ENCODE measurements at places on chromosomes 2 and 18.

- DNase-seq, result no peak
Observed at GRCh38 chr2:120498576-120499394, 152.8 kb downstream of the INHBB start.

DNA sequence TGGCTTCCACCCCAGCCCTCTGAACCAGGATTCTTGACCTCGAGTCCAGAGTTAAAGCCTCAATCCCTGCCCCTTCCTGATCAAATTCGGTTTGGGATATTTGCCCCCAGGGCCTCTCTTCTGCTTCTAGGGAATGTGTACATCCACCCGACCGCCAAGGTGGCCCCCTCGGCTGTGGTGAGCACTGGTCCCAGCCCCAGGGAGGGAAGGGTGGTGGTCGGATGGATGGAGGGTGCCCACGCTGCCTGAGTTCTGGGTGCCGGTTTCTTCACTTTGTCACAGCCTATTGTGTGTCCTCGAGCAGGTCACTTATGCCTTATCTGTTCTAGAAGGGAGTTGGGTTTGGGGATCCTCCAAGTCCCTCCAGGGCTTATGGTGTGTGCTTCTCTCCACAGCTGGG lies 6.9 kb downstream of the GMPPA start:
- DNase-seq, result no peak

- DNase-seq, result no peak
Observed at GRCh38 chr2:24579053-24579803, 88.2 kb downstream of the NCOA1 start.

DNA sequence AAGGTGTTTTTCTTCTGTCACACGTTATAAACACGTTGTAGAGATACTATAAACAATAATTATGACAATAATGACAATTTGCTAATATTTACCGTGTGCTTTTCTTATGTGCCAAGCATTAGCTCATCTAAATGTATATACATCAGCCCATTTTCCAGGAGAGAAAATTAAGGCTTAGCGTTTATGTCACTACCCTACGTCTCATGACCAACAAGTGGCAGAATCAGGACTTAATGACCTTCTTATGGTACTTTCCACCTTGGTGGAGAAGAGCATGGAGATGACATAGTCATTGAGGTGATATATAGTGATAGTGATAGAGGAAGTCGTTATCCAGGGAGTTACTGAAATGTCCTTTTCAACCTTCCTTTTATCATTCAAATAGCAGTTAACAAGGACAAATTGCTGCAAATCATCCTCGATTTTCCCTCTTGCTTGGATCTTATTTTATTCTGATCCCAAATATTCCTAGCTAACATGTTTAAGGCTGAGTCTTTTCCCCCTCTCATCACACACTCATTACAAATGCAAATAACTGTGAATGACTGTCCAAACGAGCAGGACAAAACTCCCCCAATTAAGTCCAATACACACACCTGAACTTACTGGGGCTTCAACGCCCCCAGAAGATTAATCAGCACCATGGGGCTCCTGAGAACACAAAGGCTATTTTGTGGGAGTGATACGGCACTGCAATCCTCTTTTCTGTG lies 27.3 kb downstream of the SPRED2 start:
- no peak for DNase-seq

DNA sequence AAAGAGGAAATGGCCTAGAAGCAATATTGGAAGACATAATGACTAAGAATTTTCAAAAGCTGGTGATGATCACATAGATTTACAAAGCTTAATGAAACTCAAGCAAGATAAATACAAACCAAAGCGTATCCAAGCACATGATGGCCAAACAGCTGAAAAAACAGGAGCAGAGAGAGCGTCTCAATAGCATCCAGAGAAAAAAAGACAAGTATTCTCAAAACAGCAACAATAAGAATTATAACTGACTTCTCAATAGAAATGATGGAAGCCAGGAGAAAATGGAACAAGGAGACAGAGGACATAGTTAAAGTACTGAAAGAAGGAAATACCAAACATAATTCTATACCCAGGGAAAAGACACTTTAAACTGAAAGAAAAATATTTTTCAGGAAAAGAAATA lies 437.2 kb upstream of the TNP1 start:
- no peak for DNase-seq

- no peak for DNase-seq
Observed at GRCh38 chr2:35454966-35455638, 900.5 kb upstream of the CRIM1 start.

DNA sequence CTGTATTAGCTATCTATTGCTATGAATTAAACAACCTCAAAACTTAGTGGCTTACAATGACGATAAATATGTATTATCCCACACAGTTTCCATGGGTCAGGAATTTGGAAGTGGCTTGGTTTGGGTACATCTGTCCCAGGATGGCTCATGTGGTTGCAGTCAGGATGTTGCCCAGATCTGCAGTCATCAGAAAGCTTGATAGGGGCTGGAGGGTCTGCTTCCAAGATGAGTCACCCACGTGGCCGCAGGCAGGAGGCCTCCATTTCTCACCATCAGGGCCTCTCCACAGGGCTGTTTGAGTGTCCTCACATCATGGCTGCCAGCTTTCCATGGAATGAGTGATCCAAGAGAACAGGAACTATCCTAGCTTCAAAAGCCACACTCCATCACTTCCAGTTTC lies 46.4 kb downstream of the CHRNA1 start:
- DNase-seq, result no peak

GRCh38 chr18:52275817-52276216 lies 64.2 kb upstream of the DCC start:
- no peak for DNase-seq

DNA sequence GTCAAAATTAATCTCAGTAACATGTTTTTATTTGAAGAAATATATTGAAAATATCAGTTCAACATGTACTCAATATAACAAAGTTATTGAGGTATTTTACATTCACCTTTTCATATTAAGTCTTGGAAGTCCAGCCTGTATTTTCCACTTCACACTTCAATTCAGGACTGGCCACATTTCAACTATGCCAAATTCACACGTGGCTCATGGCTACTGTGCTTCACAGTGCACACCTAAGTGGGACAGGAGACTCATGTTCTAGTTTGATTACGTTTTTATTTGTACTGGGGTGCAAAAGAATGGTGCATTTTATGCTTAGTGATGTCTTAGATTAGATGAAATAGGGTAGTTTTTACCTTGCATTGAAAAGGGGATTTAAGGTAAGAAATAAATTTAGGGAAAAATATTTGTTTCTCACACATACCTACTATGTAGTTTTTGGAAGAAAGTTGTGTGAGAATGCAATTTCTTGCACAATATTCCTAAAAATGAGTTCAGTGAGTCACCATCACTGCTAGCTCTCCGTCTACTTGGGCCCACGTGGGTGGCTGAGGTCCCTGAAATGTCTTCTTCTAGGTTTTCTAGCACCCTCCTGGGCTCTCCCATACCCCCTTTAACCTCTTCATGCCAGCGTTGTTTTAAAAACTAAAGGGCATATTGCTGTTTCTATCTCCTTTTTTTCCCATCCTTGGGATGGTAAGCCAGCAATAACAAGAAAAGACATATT lies 87.0 kb downstream of the ST6GAL2 start:
- no peak for DNase-seq

- DNase-seq, result no peak
Observed at GRCh38 chr18:27861539-27861938, 315.4 kb downstream of the CDH2 start.

DNA sequence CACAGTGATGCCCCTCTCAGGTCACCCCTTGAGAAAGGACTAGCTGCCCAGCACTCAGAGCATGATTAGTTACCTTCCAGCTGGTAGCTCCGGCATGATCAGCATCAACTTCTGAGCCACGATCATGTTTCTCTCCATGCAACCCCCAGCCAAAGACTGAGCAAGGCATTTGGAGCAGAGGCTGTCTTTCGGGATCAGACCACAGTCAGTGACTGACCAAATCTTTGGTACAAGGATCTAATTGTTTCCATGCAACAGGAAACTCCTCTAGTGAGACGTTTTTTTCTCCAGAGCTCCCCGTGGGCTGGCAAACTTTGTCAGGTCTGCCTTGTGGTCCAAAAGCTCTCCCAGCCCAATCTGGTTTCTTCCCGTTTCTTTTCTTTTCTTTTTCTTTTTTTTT lies 244.3 kb downstream of the METTL4 start:
- no peak for DNase-seq

- no peak for DNase-seq
Observed at GRCh38 chr2:20349513-20349921, 1.1 kb downstream of the PUM2 start.

GRCh38 chr18:8299054-8299980 lies 309.9 kb upstream of the RAB12 start:
- DNase-seq, result no peak

GRCh38 chr2:158511706-158512105 lies 55.0 kb downstream of the PKP4 start:
- no peak for DNase-seq

GRCh38 chr2:30964334-30965005 lies 157.2 kb upstream of the CAPN13 start:
- no peak for DNase-seq

DNA sequence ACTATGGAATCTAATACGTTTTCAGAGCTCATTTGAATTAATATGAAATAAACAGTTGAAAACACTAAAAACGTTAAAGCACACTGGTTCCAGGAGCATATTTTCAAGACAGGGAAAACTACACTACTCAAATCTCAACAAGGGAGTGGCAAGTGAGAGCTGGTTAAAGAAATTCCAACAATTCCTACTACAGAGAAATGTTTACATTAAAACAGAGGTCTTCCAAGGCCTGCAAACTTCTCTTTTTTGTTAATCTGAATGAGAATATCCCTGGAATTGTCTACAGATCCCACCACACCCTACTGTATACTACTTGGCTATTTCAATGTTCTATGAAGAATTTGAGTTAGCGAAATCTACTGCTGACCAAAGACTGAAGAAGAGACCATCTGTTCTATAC lies 231.5 kb downstream of the ZEB2 start:
- no peak for DNase-seq

- no peak for DNase-seq
Observed at GRCh38 chr2:229835596-229836283, 86.1 kb downstream of the TRIP12 start.

GRCh38 chr2:42345986-42346385 lies 15.0 kb downstream of the COX7A2L start:
- DNase-seq, result no peak

- no peak for DNase-seq
Observed at GRCh38 chr2:109194620-109194937, 65.6 kb downstream of the SH3RF3 start.

- no peak for DNase-seq
Observed at GRCh38 chr18:44986933-44987332, 306.2 kb downstream of the SETBP1 start.

DNA sequence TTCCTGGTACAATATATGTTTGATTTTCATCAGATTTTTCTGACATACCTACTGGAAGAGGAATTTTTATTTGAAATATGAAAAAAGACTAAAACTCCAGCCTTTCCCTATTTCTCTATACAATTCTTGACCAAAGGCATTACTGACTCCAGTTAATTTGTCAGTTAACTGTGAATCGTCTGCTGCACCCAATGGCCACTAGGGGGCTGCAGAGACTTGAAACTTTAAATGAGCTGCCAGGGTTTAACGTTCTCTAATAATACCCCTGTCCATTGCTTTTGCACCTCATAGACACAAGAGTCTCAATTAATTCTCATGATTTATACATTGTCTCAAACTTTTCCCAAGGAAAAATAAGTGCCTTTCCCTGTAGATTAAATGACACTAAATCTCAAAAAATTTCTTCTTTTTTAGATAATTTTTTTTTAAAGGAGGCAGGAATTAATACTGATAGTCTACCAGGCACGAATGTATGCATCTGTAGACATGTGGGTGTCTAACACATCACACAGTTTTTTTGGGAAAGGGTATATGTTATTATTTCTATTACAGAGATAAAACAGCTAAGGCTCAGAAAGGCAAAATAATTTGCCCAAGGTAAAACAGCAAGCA lies 1.8 kb upstream of the ALK start:
- DNase-seq, result no peak

DNA sequence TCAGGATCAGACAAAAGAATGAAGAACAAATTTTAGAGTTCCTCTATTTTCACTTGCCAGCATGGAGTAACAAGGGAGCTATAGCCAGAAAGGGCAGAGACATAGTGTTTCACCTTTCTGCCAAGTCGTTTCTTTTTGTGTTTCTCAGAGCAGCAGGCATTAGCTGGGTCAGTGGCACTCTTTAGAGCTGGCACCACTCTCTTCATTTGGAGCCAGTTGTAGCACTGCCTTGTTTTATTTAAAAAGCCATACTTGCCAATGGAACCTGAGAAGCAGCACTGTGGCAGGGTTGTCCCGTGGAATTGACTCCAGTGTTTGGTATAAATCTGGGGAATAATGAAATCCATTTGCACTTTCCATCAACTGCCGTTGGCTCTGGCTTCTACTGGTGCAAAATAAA lies 64.0 kb downstream of the LRRTM4 start:
- no peak for DNase-seq

- no peak for DNase-seq
Observed at GRCh38 chr18:62583376-62583775, 60.6 kb downstream of the ZCCHC2 start.

- DNase-seq, result no peak
Observed at GRCh38 chr18:23062011-23062410, 73.3 kb upstream of the CABLES1 start.

DNA sequence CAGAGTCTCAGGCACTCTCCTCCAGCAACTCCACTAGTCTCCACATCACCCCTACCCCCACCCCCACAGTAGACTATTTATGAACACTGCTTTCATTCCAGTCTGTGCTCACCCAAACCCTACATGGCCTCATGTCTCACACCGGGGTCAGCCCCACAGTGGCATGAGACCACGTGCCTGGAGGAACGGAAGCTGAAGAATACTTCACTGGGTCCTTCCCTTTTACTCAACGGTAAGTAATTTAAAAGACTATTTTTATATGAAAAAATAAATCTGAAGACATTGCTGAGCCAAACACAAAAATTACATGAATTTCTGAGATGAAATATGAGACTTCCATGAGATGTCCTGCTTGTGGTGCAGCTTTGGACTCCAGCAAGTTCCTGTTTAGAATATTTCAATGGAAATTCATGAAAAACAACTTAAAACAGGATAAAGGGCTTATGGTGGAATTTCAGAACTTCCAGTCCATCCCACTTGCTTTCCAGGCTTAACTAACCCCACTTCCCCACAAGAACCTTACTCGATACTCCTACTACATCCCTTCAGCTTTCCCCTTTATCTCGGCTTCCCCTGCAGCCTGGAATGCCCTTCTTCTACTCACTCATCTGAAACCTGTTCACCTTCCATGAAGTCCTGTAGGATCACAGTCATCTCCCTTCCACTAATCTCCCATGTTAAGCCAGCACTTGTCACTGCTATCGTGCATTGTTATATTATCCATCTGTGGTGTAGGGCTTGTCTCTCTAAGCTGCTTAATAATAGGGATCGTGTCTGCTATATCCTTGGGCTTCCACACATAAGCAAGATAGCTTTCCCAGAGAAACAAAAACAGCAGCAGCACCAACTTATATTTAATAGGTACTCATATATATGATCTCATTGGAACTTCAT lies 47.9 kb downstream of the SLC14A1 start:
- DNase-seq, result no peak

- DNase-seq, result no peak
Observed at GRCh38 chr18:40980171-40980570, 974.9 kb upstream of the PIK3C3 start.
